ENCODE measurements at places on chromosomes 6 and 20.

- DNase-seq, result no peak
Observed at GRCh38 chr6:34155471-34156300, 9.8 kb upstream of the GRM4 start.

- no peak for DNase-seq
Observed at GRCh38 chr20:2108498-2108897, 6.9 kb downstream of the STK35 start.

- no peak for DNase-seq
Observed at GRCh38 chr6:105566503-105566902, 163.6 kb upstream of the PREP start.

- DNase-seq, result no peak
Observed at GRCh38 chr6:94955156-94955555, 622.2 kb upstream of the MANEA start.

- DNase-seq, result no peak
Observed at GRCh38 chr6:112281821-112282615, 27.7 kb upstream of the LAMA4 start.

- DNase-seq, result no peak
Observed at GRCh38 chr20:25496968-25497401, 88.3 kb downstream of the NINL start.

- no peak for DNase-seq
Observed at GRCh38 chr6:11356404-11357155, 124.1 kb upstream of the NEDD9 start.

- DNase-seq, result no peak
Observed at GRCh38 chr20:48662711-48663110, 165.1 kb downstream of the PREX1 start.

DNA sequence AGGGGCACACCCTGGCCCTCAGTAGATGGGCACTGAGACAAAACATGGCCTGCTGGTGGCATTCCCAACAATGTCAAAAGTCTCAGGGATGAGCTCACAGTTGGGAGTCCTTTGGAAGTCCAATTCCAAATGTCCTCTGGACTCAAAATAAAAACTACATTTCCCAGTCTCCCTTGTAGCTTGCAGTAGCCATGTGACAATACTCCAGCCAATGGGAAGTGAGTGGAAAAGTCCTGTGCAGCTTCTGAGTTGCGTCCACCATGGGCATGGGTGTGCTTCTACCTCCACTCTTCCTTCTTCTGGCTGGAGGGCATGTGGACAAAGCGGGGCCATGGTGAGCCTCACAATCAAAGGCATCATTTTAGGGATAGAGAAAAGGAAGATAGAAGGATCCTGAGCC is 5.8 kb upstream of the ADAM33 start:
- DNase-seq, result no peak

GRCh38 chr6:85470023-85470410 is 20.1 kb downstream of the NT5E start:
- no peak for DNase-seq

DNA sequence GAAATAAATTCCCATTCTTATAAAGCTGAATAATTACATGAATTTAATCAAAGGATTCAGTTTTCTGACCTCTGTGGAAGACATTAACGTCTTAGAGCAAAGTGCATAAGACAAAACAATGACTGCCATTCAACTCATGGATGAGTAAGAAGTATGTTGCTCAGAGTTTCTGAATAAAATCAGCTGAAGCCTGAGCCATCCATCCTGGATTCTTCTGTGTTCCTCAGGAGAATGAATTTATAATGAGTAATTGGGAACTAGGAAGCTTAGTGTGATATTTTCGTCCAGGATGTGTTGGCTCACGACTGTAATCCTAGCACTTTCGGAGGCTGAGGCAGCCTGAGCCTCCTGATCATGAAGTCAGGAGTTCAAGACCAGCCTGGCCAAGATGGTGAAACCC is 62.8 kb downstream of the PERP start:
- DNase-seq, result no peak

DNA sequence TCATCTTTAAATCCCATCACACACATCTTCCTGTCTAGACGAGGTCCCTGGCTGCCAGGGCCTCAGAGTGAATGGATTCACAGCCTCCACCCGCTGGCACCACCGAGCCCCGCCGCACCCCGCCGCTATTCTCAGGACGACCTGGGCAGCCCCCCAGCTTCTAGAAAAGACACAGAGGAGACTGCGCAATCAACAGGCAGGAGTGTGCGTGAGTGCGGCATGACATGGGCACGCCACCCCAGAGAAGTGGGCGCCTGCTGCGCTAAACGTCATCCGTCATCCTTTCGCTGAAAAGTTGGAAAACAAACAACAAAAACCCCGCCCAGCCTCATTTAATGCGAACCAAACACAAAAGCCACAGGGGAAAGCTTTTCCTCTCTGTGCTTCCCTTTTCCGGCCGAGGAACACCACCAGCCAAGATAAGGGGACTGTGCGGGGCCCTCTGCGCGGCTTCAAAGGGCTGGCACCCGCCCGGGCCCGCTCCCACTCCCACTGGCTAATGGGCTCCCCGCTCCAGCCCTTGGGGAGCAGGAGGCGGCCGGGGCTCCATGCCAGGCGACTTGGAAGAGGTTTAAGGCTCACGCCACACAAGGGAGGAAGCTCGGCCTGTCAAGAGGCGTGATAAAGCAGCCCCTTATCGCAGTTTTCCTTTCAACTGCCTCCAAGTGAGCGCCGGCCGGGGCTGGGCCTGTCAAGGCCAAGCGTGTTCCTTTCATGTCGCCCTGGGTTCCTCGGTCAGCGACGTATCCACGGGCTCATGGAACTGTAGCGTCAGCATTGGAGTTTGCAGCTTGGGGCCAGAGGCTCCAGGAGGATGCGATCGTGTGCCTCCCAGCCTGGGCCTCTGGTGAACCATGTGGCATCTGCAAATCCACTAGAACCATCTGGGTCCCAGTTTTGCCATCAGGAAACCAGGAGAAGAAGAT is 50.1 kb downstream of the NFATC2 start:
- no peak for DNase-seq

GRCh38 chr20:9360431-9360830 is 154.0 kb upstream of the LAMP5 start:
- DNase-seq, result no peak

DNA sequence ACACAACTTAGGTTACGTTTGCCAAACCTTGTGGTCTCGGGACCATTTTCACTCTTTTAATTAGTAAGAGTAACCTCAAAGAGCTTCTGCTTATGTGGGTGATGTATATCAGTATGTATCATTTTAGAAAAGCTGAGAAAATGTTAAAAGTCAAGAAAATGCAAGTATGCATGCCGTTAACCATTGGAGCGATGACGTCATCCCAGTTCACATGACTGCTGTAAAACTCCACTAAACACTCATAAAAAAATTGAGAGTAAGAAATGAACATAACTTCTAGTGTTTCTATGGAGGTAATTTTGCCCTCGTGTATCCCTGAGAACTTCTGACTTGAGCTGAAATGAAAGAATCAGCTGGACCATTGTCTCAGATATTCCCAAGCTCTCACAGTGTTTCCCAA is 250.0 kb upstream of the CDH4 start:
- no peak for DNase-seq

DNA sequence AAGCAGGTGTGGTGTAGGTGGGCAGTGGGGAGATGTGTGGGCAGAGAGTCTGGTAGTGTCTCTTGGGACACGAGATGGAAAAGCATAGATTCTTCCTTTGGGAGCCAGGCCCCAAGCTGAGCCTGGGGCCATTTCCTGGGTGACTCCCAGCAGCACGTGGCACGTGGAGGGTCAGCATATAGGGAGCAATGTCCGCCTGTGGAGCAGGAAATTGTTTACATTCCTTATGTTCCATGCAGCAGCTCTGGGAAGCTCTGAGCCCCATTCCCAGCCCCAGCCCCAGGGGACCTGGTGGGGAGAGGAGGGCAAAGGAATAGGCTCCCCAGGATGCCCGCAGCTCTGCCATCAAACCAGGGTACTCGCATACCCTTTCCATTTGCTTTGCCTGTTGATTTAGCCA is 57.6 kb downstream of the DAAM2 start:
- no peak for DNase-seq

DNA sequence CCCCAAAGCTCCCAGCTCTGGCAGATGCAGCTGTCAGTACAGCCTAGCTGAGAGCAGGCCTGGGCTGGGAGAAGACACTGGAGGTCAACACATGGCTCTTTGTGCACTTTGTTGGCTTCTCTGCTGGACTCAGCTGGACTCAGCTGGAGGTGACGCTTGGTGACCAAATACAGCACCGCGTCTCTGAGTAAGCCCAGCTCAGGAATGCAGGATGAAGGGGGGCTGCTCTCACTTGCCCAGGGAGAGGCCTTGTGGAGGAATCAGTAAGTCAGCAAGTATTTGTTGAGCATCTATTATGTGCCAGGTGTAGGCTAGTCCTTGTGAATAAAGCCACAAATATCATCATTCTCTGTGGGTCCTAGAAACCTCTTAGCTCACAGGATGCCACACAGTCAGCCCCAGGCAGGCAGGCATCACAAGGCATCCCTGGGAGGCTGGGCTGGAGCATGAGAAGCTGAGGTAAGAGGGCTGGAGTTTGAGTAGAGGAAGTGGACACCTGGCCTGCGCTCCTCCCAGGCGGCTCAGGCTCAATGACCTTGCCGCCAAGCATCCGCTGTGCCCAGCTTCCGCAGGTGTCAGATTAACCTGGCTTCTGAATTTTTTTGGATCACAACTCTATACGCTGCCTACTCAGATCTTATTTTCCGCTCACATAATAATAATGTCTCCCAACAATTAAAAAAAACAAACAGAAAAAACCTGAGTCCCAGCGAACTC is 95.4 kb downstream of the TMEM170B start:
- DNase-seq, result no peak

DNA sequence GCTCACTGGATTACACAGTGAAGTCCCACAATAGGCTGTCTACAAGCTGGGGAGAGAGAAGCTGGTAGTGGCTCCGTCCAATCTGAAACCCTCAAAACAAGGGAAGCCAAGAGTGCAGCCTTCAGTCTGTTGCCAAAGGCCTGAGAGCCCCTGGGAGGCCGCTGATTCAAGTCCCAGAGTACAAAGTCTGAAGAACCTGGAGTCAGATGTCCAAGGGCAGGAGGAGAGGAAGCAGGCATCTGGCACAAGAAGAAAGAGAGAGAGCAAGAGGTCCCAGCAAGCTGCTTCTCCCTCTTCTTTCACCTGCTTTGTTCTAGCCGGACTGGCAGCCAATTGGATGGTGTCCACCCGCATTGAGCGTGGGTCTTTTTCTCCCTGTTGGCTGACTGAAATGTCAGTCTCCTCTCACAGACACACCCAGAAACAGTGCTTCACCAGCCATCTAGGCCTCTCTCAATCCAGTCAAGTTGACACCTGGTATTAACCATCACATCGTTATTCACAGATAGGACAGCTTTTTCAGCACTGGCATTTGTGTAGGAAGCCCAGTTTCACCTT is 51.2 kb downstream of the CRYBG1 start:
- no peak for DNase-seq

DNA sequence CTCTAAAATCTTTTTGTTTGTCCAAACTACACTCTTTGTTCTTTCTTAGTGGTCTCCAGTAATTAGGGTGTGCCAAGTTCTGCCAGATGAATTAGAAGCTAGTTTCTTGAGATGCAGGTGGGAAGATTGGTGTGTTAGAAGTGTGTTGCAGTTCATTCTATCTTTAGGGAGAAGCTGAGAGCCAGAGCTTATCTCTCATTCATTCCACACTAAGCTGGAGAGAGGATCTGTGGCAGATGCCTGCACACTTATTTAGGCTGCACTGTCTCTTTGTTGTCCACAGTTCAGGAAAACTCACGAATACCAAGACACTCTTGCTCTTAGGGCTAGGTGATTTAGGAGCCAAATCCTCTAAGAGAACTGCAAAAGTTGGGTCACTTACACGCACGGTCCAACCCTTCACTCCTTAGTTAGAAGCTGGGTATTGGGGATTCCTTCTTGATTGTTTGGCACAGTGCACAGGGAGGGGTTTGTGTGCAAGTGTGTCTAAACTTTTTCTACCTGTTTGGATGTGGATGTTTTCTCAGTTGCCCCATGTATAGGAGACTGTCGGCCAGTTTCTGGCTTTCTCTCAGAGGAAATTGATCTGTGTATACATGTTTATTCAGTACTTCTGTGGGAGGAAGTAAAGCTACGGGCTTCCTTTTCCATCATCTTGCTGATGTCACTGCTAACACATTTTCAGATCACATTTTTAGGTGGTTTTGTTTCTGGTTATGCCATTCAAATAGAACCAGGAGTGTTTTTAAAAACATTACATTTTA is 49.5 kb downstream of the SMAP1 start:
- DNase-seq, result no peak

- no peak for DNase-seq
Observed at GRCh38 chr6:111122458-111123286, 35.4 kb downstream of the SLC16A10 start.

DNA sequence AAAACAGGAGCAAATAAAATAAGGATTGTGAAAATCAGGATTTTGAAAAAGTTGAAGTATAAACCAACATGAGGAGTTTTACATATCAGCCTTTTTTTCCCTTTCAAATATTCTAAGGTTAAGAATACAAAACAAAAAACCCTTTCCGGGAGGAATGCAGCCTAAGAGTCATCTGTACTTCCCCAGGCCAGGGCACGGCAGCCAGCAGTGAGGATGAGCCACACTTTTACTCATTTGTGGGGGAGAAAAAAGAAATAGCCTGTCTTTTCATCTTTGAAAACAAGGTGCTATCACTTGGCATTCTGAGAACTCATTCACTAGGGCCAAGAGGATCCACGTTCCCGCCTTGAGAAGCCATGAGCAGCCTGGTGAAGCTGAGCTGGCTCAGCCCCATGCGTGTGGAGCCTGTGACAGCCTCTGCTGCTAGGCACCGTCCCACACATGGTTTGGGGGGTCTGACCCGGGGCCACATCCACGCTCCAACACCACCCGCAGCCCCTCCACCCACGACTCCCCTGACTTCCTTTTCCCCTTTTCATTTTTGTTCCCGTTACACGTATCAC is 11.2 kb downstream of the SLC22A1 start:
- DNase-seq, result no peak

- DNase-seq, result no peak
Observed at GRCh38 chr6:113734982-113735381, 122.2 kb upstream of the MARCKS start.

- DNase-seq, result no peak
Observed at GRCh38 chr6:169800668-169801395, 49.4 kb downstream of the ERMARD start.

- no peak for DNase-seq
Observed at GRCh38 chr6:3330199-3330598, 71.5 kb downstream of the PSMG4 start.

DNA sequence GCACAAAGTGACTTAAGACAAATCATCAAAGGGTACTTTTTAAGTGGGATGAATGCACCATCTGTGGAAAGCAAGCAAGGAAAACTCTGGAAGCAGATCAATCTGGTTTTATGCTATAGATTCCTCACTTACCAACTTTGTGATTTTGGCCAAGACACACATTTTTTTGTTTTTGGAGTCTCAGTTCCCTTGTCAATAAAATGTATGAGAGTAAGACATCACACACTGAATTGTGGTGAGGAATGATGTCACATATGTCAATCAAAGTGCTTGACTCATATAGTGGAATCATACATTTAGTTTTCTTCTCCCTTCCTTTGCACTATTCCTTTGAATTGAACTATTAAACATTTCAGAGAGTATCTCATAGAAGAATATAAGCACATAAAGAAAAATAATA is 620.5 kb upstream of the CITED2 start:
- no peak for DNase-seq

- DNase-seq, result no peak
Observed at GRCh38 chr20:48659858-48660257, 167.9 kb downstream of the PREX1 start.

- no peak for DNase-seq
Observed at GRCh38 chr20:51428401-51429143, 113.9 kb downstream of the NFATC2 start.

All from effector CD8-positive, alpha-beta T cell (primary cell).